ENCODE measurements at places on chromosomes 6 and 20.

- peak; percentile 94 for DNase-seq
Observed at GRCh38 chr6:158644231-158645063, at the start of gene DYNLT1. Gene DYNLT1, minus strand, starts transcription at chr6:158644743. Its CDS starts 35 bp downstream, at chr6:158644708.

GRCh38 chr6:45421709-45422502, 44.2 kb upstream of the SUPT3H start:
- peak; percentile 84 for DNase-seq

GRCh38 chr6:53109612-53110011, 39.0 kb downstream of the GCM1 start:
- DNase-seq = no peak

GRCh38 chr6:53201270-53201669, 52.6 kb upstream of the GCM1 start:
- DNase-seq = no peak

- DNase-seq = peak; percentile 72
Observed at GRCh38 chr6:153424719-153425400, 293.8 kb upstream of the RGS17 start.

DNA sequence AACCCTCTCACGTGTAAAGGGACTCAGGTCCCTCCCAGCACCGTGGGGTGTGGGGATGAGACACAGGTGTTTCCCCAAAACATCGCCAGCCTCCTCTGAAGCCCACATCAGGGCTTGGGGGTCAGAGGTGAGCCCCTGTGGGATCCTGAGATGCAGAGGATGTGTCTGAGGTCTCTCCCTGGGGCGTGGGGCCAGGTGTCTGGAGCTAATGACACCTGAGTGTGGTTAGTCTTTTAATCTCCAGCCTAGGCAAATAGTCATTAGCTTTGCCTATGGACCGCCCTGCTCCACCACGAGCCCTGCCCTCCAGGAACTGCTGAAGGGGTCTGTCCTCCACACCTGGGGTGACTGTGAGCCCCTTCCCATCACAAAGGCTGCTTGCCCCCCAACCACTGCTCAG, 1.7 kb downstream of the SRMS start:
- DNase-seq = no peak

GRCh38 chr6:11080296-11080695, 13.3 kb upstream of the SMIM13 start:
- DNase-seq = no peak

DNA sequence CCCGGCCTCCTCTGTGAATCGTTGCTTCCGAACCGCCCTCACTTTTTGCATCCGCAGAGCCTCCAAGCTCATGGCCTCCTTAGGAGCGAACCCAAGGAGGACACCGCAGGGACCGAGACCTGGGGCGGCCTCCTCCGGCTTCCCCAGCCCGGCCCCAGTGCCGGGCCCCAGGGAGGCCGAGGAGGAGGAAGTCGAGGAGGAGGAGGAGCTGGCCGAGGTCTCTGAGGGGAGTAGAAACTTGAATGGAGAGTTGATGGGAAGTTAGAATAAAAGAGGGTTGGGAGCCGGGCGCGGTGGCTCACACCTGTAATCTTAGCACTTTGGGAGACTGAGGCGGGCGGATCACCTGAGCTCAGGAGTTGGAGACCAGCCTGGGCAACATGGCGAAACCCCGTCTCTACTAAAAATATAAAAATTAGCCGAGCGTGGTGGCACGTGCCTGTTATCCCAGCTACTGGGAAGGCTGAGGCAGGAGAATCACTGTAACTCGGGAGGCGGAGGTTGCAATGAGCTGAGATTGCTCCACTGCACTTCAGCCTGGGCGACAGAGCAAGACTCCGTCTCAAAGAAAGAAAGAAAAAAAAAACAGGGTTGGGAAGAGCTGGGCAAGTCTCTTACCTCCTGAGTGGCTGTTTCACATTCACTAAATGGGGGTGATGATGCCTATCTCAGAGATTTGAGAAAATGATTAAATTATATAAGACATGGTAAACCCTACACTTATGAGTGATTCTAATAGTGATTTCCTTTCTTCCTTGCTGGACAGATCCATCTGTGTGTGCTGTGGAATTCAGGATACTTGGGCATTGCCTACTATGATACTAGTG, 805 bp downstream of the MSH5 start:
- no peak for DNase-seq

DNA sequence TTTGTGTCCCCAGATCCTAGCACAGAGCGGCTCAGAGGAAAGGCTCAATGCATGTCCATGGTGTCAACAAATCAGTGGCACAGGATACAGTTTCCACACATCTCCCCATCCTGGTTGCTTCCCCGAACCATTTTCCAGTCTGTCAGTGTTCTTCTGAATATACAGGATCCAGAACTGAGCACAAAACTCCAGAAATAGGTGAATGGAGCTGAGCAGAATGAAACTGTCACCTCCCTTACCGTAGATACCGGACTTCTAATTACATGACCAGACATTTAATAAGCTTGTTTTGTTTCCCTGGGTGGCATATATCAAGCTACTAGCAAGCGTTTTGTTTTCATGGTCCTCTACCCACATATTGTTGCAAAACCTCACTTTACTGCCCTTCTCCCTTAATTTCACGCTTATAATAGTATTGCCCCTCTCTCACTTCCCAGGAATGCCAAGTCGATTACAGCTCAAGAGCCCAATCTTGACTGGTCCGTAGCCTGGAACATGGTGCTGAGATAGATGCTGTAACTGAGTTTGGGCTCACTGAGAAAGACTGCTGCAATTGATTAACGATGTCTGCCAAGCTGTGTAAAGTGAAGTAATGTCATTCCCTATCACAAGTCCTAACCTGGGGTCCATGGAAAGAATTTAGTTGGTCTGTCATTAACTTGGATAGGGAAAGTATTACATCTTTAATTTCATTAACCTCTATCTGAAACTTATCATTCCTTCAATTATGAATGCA, 12.0 kb upstream of the SCRT2 start:
- no peak for DNase-seq

GRCh38 chr6:34514593-34515472, 41.3 kb downstream of the SPDEF start:
- DNase-seq = peak; percentile 37

DNA sequence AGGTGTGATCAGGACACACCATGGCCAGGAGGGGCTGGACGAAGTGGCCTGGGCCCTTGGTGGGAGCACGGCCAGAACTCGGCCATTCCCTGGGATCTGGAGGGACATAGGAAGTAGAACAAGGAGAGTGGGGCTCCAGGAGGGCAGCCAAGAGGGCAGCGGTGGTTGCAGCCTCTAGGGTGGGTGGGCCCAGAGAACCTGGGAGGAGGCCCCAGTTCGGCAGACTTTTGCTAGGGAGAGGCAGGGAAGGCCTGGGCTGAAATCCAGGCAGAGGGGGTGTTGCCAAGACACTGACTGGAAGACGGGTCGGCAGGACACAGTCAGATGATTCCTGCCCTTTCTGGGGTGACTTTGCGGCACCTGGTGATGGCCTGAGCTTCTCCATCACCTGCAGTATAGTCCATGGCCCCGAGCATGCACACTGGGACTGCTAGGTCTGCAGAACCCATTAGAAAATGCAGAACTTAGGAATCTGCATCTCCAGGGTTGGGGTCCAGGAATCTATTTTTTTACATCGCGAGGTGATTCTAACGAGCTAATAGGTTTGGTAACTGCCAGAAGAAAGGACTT, 224.8 kb downstream of the SYNDIG1 start:
- DNase-seq = no peak

DNA sequence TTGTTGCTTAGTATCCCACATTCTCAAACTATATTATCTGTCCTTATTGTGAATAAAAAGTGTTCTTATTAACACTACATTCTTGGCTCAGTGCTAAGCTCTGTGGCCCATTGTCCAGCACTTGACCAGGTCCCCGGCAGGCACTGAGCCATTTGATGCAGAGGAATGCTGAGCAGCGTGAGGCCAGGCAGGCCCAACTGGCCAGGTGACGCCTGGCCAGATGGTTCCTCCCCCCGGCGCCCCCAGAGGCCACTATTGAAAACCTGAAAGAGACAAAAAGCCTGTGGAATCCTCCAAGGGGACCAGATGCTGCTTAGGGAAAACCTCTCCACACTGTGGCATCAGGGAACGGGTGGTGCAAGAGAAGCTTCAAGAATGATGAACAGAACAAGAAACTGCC, 597.5 kb upstream of the JAG1 start:
- no peak for DNase-seq

GRCh38 chr6:170289180-170289931, 1.5 kb downstream of the DLL1 start:
- DNase-seq = no peak

DNA sequence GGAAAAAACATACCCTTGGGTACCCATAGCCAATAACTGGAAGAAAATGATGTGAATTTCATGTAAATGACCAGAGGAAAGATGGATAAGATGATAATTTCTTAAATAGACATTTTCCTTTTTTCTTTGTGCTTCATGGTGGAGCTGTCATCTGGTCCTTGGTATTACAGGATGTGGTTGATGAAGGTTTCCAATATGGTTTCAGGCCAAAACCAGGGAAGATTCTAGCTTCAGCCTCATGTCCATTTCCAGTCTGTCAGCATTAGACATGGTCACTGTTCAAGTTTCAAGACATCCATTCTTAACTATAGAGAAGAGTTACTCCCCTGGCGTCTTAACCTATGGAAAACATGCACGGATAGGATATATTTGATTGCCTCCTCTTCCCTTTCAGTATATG, 63.6 kb downstream of the SSR1 start:
- DNase-seq = no peak

DNA sequence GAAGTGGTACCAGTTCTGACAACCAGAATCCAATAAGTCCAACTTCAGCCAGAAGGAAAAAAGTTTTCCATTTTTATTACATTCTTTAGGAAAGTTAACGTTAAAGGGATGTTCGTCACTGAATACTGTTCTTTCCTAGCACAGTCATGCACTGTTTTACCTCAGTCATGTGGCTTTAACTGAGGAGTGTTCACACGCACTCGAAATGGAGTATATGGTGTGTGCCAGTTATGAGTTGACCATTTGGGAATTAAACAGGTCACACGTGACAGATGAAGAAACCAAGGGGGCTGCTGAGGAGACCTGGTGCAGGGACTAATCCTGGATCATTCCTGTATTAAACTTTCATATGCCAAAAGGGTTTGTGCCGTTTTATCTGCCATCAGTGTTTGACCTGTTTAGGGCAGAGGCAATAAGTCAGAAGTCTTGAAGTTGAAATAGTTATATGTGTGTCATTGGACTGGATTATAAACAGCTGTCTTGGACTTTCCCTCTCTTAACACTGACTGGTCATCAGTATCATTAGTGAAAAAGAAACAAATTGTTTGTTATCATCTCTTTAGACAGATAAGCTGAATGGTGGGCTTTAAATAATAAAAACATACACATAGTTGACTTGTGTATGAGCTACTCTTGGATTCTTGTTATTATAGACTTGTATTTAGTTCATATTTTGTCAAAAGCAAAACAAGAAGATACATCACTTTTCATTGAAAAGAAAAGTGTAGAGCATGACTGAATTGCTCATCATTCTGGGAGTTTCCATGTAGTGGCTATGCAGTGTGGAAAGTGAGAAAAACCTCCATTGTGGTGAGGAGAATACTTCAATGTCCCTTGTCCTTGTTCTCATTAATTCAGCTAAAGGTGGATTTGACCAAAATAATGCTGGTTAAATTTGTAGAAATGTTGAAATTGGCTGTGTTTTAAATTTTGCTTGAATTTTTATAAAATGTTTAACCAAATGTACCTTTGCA, 123.5 kb upstream of the SAMD5 start:
- DNase-seq = no peak

GRCh38 chr6:11766589-11767450, 11.8 kb downstream of the ADTRP start:
- peak; percentile 96 for DNase-seq

DNA sequence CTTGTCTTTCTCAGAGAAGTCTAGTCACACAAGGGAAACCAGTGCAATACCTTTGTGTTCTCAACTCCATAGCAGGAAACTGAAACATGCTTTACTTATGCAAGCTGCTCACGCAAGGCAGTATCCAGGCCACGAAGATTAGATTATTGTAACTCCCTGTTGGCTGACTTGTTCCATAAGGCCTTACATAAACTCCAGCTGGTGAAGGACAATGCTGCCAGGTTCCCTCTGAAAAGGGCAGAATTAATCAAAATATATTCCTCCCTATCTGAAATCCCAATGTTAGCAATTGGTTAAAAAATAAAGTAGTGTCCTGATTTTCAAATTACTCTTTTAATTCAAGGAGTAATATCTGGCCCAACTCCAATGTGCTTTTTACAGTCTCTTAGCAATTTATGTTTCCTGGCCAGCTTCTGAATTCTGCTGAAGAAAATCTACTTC, 966.6 kb downstream of the HACE1 start:
- DNase-seq = peak; percentile 40

DNA sequence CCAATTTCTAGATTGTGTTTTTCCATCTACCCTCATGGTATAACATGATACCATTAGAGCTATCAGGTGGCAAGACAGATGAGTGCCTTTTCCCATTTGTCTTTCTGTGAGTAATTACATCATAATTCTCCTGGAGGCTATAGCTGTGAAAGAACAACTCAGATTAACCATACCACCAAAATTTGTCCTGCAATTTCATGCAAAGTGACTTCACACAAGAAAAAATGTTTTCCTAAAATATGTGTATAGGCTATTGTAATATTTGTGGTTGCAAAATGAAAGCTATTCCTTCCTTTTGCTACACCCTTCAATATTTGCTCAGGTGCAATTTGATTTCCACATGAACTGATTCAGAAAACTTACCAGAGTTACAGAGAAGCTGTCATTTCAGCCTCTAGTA, 547.7 kb upstream of the ID4 start:
- no peak for DNase-seq

GRCh38 chr20:53165452-53165851, 193.3 kb downstream of the TSHZ2 start:
- no peak for DNase-seq

GRCh38 chr6:6766230-6766905, 177.8 kb downstream of the LY86 start:
- no peak for DNase-seq

DNA sequence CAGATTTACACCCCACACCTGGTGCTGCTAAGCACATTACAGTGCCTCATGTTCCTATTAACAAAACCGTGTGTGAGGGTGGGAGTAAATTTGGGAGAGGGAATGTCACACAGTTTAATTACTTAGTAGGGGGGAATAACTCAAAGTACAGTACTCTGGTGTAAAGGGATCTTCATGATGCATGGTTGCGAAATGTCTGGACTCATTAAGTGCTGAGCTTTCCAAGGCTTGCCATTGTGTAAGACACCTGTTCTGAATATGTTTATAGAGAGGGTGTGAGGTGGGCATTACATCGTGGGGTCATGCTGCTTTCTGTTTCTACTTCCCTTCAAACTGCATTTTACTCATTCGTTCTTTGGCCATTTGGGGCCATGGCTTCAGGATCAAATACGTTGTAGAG, 181.2 kb downstream of the ADGRG6 start:
- no peak for DNase-seq

GRCh38 chr6:150575836-150576235, 23.8 kb upstream of the PLEKHG1 start:
- DNase-seq = no peak

- DNase-seq = no peak
Observed at GRCh38 chr20:60085551-60086132, 127.4 kb downstream of the CDH26 start.

GRCh38 chr20:59650418-59650817, 46.1 kb downstream of the PHACTR3 start:
- no peak for DNase-seq
